Uterus (tissue), 4 donors: ENCODE measurements at places on chromosomes 2 and 18.

DNA sequence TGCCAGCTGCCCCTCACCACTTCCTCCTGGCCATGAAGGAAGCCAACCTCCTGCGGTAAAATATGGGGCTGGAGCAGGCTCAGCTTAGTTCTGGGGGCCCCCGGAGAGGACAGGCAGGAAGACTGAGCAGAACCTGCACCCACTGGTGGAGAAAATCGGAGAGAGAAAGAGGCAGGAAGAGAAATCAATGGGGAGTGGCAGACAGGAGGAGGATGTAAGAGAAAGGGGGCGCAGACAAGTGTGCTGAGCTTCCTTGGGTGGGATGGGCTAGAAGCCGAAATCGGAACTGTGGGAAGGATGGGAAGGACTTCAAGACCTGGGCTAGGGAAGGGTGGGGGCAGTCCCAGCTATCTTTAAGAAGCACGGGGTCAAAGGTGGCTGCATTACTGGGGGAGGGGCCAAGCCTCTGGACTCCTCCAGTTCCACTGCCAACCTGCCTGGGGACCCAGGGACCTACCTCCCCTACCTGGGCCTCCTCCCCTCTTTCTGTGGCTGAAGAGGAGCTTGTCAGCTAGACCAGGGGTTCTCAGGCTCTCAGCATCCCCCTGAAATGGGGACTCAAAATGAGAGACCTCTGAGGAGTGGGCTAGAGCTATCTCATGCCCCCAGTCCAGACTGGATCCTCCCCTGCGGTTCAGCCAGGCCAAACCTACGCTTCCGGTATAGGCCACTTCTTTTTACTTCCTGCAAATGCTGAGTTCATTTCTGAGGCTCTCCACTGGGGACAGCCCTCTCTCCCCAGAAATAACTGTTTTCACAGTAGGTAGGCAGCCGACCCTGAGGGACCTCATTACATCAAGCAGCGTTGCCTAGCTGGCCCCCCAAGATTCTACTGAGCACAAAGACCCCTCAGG is 33.6 kb upstream of the B3GNT7 start:
- no peaks in the 10 kb centered on the region for H3K4me1 ChIP-seq
- no peak overlapping the region for H3K4me3 ChIP-seq
- H3K27ac ChIP-seq = no peak overlapping the region
- no peaks in the 10 kb centered on the region for H3K36me3 ChIP-seq
- no peak for DNase-seq

DNA sequence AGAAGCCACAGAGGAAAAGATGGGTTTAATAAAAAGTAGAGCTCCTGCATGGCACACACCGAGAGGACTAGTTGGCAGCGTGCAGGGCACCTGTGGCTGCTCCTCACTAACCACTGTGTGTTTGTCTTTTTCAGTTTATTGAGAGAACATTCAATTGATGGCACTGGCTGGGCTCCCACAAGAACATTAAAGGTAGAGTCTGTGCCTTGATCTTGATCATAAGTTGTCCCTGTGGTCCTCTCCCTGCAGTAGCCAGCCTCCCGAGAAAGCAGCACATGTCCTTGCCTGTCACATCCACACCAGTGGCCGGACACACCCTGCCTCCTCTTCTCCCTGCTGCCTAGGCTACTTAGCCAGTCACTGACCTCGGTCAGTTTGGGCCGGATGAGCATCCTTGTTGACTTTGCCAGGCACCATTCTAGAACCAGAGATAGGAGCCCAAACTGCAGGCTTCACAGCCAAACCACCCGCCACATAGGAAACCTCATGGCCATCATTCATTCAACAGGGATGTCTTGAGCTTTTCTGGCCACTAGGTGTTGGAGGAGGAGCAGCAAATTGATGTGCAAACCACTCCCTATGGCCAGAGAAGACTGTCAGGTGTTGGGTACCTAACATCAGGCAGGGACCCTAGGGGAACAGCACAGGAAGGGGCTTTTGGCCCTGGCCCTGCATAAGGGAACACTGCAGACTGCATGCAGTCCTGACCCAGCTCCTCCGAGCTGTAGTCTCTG is 30.2 kb upstream of the SCLY start:
- H3K4me3 ChIP-seq = no peak overlapping the region
- no peak overlapping the region for H3K27ac ChIP-seq
- no peaks in the 10 kb centered on the region for H3K36me3 ChIP-seq
- no peaks in the 10 kb centered on the region for H3K4me1 ChIP-seq
- no peaks in the 10 kb centered on the region for H3K27me3 ChIP-seq

- no peak overlapping the region for H3K27ac ChIP-seq
- no peaks in the 10 kb centered on the region for H3K4me1 ChIP-seq
- H3K36me3 ChIP-seq = no peaks in the 10 kb centered on the region
- no peak for DNase-seq
Measured at GRCh38 chr2:201960305-201960704, 73.3 kb upstream of the FZD7 start.

DNA sequence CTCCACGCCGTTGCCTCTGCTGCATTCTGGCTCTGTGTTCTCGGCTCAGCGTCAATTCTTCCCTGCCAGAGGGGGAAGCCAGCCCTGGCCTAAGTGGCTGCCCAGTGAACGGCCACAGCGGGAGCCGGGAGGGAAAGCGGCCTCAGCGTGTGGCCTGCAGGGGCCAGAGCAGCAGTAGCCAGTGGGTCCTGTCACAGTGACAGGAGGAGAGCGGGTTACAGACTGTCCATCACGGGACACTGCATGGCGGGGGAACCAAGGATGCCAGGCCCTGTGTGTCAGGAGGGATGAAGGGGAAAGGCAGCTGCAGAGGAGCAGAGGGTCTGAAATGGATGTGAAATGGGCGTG is 39.7 kb downstream of the PDIA6 start:
- no peak overlapping the region for H3K4me3 ChIP-seq
- no peaks in the 10 kb centered on the region for H3K27me3 ChIP-seq
- no peak for DNase-seq
- H3K36me3 ChIP-seq = no peaks in the 10 kb centered on the region
- no peak overlapping the region for H3K27ac ChIP-seq

GRCh38 chr2:214180071-214180470 is 230.8 kb upstream of the VWC2L start:
- H3K27ac ChIP-seq = no peak overlapping the region
- no peaks in the 10 kb centered on the region for H3K36me3 ChIP-seq
- no peak overlapping the region for H3K4me3 ChIP-seq
- no peak for DNase-seq

GRCh38 chr2:109259671-109260070 is 130.7 kb downstream of the SH3RF3 start:
- DNase-seq = no peak
- no peaks in the 10 kb centered on the region for H3K36me3 ChIP-seq
- no peaks in the 10 kb centered on the region for H3K4me1 ChIP-seq
- H3K27ac ChIP-seq = no peak overlapping the region

- no peak for DNase-seq
- no peak overlapping the region for H3K4me3 ChIP-seq
- no peaks in the 10 kb centered on the region for H3K27me3 ChIP-seq
- no peaks in the 10 kb centered on the region for H3K4me1 ChIP-seq
- no peak overlapping the region for H3K27ac ChIP-seq
Measured at GRCh38 chr18:41933778-41934177, 21.3 kb upstream of the PIK3C3 start.

DNA sequence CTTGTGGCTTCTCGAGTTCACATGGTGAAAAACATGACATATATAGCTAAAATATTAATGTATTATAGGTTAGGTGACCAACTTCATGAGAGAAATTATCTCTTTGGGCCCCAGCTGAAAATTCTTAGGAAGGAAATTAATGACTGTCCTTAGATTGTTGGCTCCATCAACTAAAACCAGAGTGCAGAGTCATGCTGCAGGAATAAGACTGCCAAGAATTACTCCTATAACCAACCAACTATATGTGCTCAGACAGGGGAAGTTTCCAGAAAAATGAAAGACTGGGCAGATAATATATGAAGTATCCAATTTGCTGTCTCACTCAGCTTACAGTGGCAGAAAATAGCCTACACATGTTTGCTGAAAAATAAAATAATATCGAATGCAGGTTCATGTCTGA is 71.0 kb upstream of the TMEFF2 start:
- no peak for DNase-seq
- H3K27me3 ChIP-seq = no peaks in the 10 kb centered on the region
- no peaks in the 10 kb centered on the region for H3K4me1 ChIP-seq
- no peaks in the 10 kb centered on the region for H3K36me3 ChIP-seq
